ENCODE measurements at places on chromosomes 16 and 17. TPM values are rescaled to one million over a fixed set of nuclear protein-coding genes. Genes with fewer than 3 reads are reported as not detected.

Gene KCNJ16
- total RNA-seq = not detected

Gene MYH1
- total RNA-seq = not detected

Gene DLX4
- total RNA-seq = not detected

Gene C16orf86
- total RNA-seq = 2.8 TPM

DNA sequence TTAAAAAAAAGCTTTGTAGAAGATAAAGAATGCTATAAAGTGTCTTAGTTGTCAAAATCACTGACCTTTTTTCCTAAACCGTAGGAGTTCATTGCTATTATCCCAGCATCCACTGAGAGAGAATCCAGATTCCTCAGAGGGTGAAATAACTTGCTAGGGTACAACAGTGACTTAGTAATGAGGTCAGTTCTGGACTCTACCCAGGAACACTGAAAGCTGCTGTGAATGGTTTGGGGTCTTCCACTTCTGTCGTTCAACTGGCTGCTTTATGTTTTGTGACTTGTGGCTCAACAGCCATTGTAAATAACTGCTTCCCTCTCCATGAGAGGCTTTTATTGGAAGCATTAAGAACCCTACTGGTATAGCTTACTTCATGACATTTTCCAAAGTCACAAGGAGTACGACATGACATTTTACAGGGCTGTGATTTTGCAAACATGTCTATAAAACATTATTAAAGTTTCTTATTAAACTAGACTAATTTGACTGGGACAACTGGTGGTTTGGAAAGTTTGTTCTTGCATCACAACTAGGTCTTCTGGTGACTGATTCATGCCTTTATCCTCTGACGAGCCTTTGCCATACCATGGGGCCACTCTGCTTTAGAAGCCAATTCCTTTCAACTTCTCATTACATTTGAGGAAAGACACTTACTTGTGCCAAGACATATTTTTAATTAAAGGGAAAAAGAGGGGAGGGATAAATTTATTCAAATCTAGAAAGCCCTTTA lies 92.2 kb upstream of the CDH11 start:
- DNase-seq = no peak
- H3K4me3 ChIP-seq = no peak overlapping the region
- H3K36me3 ChIP-seq = no peaks in the 10 kb centered on the region
- H3K4me1 ChIP-seq = no peaks in the 10 kb centered on the region

GRCh38 chr16:72107371-72107770 lies 13.7 kb downstream of the DHX38 start:
- H3K27ac ChIP-seq = no peak overlapping the region
- DNase-seq = no peak
- no peak overlapping the region for H3K4me3 ChIP-seq
- H3K36me3 ChIP-seq = peaks cover 78% of the 10 kb centered on the region
- H3K4me1 ChIP-seq = no peaks in the 10 kb centered on the region

GRCh38 chr16:22375117-22375962 lies 921 bp upstream of the CDR2 start:
- no peak for DNase-seq
- no peaks in the 10 kb centered on the region for H3K27me3 ChIP-seq
- peak overlapping the region; percentile 85 for H3K27ac ChIP-seq

- no peak overlapping the region for H3K4me3 ChIP-seq
- no peak for DNase-seq
- H3K4me1 ChIP-seq = peaks cover 14% of the 10 kb centered on the region
- no peaks in the 10 kb centered on the region for H3K36me3 ChIP-seq
- H3K27ac ChIP-seq = no peak overlapping the region
Measured at GRCh38 chr16:50609471-50609870, 61.3 kb downstream of the NKD1 start.

- no peak for DNase-seq
- H3K36me3 ChIP-seq = peaks cover 3% of the 10 kb centered on the region
- H3K4me3 ChIP-seq = no peak overlapping the region
- H3K27ac ChIP-seq = no peak overlapping the region
Measured at GRCh38 chr17:42944211-42944610, 20.0 kb downstream of the AARSD1 start.

- H3K36me3 ChIP-seq = no peaks in the 10 kb centered on the region
- no peak for DNase-seq
- no peaks in the 10 kb centered on the region for H3K27me3 ChIP-seq
- H3K4me1 ChIP-seq = peaks cover 34% of the 10 kb centered on the region
- peak overlapping the region; percentile 76 for H3K27ac ChIP-seq
- H3K4me3 ChIP-seq = no peak overlapping the region
Measured at GRCh38 chr17:82287868-82288801, 14.6 kb upstream of the CSNK1D start.

GRCh38 chr17:70230850-70231640 lies 61.7 kb downstream of the KCNJ2 start:
- H3K27me3 ChIP-seq = peaks cover 20% of the 10 kb centered on the region
- no peak overlapping the region for H3K27ac ChIP-seq
- DNase-seq = no peak
- H3K36me3 ChIP-seq = no peaks in the 10 kb centered on the region
